Stimulated activated CD4-positive, alpha-beta T cell treated with anti-CD3 and anti-CD28 coated beads, Interleukin-1b, Interleukin-23, amount 100 ng/mL, for 1 hour (primary cell): ENCODE measurements at places on chromosomes 4 and X.

GRCh38 chrX:124217304-124218251 lies 114.9 kb upstream of the TEX13D start:
- no peak for DNase-seq

- DNase-seq = no peak
Measured at GRCh38 chr4:68954126-68954525, 2.5 kb upstream of the UGT2A3 start.

DNA sequence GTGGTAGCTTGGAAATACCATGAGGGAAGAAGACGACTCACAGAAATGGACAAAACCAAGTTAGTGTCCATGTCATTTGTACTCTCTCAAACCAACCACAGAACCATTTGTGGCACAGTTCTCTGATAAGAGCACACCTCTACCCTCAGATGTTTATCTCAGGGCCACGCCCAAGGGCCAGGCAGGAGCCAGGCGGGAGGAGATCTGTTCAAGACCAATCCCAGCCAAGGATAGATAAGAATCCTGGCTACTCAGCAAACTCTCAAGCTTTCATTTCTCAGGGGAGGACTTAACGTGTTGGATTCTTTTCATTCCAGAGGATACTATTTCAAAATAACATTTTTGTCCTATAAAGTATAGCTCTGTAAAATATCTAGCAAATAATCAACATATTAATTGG lies 95.0 kb downstream of the NYX start:
- no peak for DNase-seq

GRCh38 chrX:51496501-51497291 lies at the start of gene NUDT11:
Gene NUDT11 (minus strand): TSS chrX:51496592. CDS start chrX:51496444, 148 bp downstream.
- DNase-seq = peak; percentile 15

GRCh38 chr4:24995346-24995919 lies 35.3 kb downstream of the LGI2 start:
- no peak for DNase-seq

DNA sequence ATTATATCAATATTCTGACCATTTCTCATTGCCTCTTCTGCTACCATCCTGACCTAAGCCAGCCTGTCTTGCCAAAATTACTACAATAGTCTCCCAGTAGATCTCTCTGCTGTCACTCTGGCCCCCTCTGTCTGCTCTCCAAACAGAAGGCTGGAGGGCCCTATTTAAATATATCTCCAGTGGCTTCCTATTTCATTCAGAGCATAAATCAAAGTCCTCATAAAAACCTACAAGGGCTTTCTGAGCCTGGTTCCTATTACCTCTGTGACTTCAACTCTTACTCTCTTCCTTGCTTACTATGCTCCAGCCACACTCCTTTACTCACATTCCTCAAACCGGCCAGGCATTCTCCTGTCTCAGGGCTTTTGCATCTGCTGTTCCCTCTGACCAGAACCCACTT lies 19.0 kb downstream of the IGSF1 start:
- no peak for DNase-seq

- no peak for DNase-seq
Measured at GRCh38 chr4:77308843-77309242, 151.8 kb downstream of the CCNG2 start.

GRCh38 chr4:36027203-36027602 lies 217.1 kb downstream of the ARAP2 start:
- DNase-seq = no peak

GRCh38 chrX:38804682-38805431 lies 3.6 kb downstream of the MID1IP1 start:
- no peak for DNase-seq

DNA sequence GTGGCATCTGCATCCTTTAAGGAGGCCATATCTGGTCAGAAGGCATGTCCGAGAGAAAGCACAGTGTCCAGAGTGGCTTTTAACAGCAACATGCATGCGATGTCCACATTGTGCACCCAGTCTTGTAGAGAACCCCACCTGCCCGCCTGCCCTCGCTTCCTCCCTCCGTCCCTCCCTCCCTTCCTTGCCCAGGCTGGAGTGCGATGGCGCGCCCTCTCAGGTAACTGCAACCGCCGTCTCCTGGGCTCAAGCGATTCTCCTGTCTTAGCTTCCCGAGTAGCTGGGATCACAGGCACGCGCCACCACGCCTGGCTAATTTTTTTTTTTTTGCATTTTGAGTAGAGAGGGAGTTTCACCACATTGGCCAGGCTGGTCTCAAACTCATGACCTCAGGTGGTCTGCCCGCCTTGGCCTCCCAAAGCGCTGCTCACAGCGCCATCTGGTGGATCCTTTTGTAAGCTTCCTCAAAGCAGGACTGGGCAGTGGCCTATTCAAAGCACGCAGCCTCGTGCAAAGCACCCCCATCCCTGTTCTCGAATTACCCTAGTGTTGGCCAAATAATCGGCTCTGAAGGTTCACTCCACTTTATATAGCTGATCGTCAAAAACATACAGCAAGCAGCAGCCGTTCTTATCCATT lies 15.0 kb downstream of the BRCC3 start:
- DNase-seq = no peak

DNA sequence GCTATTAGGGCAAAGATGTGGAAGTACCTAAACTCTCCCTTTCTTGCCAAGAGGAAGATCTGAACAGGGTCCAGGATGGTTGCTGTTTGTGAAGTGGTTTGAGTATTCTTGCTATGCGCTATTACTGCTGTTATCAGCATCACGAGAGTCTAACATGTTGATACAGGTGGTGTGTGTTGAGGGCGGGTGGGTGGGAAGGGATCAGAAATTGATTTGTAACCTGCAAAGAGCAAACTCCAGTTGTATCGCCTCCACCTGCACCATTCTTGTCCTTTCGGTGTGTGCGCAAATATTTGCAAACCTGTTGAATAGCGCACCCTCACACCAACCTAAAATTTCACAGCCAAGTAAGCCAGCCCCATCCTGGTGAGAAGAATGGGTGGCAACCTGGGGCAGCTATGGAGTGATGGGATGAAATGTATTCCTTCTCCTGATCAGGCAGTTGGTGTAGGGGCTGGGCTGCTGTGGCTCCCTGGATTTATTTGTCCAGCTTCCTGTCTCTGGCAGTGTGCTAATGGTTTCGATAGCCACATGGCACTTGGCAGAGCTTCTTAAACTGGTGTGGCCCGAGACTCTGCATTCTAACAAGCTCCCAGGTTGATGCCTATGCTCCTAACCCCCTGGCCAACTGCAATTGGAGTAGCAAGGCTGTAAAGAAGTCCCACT lies 102.6 kb upstream of the SCML1 start:
- no peak for DNase-seq

GRCh38 chr4:23455456-23456158 lies 434.2 kb downstream of the PPARGC1A start:
- no peak for DNase-seq

- no peak for DNase-seq
Measured at GRCh38 chr4:154406018-154406795, 85.4 kb downstream of the DCHS2 start.
